ENCODE measurements at places on chromosomes 4 and X.

DNA sequence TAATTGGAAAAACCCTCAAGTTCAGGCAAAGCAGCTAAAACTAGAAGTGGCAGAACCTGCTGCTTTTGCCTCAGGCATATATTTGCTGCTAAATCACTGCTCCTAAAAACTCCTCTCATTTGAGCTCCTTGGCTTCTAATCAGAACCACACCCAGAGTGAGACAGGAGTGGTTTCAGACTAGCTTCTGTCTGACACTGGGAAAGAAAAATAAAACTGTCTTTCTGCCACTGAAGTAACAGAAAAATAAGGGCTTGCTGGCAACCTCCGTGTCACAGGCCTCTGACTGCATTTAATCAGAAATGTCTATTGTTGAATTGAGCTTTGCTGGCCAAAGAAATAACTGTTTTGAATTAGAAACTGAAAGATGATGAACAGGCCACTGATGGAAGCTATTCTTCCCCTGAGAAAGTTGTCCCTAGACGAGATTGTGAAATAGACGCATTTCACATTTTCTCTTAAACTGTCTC is 52.1 kb upstream of the RAP2C start:
- DNase-seq: no peak

- DNase-seq: no peak
These were observed 93.3 kb downstream of the PHOX2B start for GRCh38 chr4:41655177-41655576.

DNA sequence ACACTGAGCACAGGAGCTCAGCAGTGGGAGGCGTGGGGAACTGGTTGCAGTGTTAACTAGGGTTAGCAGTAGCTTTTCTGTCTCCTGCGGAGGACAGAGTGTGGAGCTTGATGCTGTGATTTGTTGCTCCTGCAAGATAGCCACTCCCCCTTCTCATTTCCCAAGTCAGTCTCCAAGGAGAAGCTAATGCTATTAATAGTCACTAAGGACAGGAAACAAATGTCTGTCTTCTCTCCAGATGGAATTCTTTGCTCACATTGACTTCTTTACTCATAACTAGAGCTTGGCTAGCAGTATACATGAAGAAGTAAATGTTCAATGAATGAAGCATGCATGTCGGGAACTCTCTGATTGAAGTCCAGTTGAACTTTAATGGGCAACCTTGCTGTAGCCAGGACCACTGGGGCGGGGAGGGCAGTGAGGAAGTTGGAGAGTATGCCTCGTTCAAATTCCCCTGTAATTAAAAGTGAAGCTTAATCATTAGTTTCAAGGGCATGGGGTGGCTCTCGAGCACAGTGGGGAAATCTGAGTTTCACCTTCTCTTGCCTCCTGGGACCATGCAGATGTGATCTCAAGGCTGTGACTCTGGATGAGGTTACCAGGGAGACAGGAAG is 156.6 kb upstream of the SCML1 start:
- no peak for DNase-seq

DNA sequence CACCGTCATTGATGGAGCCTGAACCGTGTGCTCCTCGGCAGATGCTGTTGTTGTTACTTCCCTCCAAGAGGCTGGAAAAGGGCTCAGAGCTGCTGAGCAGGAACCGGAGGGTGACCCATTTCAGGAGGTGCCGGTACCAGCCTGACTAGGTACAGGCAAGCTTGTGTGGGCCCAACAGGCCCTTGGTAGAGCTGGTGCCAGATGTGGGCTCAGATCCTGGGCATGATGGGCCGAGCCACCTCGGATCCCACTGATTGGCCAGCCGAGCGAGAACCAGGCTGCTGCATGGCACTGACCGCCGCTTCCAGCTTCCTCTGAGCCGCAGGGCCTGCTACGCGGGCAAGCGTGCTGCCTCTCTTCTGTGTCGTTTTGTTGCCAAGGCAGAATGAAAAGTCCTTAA is 33.7 kb downstream of the NOP14 start:
- DNase-seq: no peak

GRCh38 chrX:134406356-134407064 is 53.5 kb upstream of the HPRT1 start:
- no peak for DNase-seq

GRCh38 chr4:40843696-40844095 is 93.9 kb downstream of the NSUN7 start:
- DNase-seq: no peak

GRCh38 chrX:28581522-28581921 is 5.7 kb upstream of the IL1RAPL1 start:
- no peak for DNase-seq

DNA sequence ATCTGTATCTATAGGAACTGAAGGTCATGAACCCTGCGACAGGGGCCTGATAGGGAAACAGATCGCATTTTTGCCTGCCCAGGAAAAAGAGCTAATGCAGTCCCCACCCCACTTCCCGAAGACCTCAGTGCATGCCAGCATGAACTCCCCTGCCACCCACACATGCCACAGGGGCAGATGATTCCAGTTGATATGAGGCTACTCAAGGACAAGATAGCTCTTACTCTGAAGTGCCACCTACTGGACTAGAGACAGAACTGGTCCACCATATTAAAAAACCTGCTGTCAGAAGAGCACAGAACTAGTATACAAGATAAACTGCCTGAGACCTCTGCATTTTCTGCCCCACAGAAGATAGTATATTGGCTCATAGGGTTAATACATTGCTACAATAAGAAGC is 68.0 kb downstream of the YIPF7 start:
- DNase-seq: no peak

DNA sequence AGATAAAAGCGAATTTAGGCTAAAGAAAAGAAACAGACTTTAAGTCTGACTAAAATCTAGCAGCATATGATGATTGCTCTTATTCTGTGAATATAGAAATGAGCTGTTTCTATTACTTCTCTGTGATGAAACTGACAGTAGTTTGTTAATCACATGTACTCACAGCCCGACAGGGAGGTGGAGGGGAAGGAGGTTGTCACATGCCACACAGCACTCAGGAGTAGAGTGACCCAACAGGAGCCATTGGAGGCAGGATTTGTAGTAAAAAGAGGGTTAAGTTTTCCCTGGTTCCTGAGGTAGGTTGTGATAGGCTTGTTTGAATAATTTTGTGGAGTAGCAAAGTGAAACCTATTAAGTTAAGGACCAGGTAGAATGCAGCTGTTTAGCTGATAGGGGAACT is 495.9 kb downstream of the CENPC start:
- DNase-seq: no peak

DNA sequence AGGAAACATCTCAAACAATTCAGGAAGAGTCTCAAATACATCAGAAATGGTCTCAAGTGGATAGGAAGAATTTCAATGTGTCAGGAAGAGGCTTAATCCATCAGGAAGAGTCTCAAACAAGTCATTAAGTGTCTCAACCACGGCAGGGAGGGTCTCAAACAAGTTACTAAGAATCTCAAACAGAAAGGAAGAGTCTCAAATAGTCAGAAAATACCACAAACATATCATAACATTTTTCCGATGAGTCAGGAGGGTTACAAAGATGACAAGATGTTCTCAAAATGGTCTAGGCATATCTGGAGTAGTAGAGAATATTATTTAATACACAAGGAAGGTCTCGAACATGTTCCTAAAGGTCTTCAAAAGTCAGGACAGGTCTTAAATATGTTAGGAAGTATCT is 109.3 kb upstream of the USP9X start:
- no peak for DNase-seq

GRCh38 chr4:6335040-6335590 is 65.5 kb downstream of the WFS1 start:
- DNase-seq: no peak

DNA sequence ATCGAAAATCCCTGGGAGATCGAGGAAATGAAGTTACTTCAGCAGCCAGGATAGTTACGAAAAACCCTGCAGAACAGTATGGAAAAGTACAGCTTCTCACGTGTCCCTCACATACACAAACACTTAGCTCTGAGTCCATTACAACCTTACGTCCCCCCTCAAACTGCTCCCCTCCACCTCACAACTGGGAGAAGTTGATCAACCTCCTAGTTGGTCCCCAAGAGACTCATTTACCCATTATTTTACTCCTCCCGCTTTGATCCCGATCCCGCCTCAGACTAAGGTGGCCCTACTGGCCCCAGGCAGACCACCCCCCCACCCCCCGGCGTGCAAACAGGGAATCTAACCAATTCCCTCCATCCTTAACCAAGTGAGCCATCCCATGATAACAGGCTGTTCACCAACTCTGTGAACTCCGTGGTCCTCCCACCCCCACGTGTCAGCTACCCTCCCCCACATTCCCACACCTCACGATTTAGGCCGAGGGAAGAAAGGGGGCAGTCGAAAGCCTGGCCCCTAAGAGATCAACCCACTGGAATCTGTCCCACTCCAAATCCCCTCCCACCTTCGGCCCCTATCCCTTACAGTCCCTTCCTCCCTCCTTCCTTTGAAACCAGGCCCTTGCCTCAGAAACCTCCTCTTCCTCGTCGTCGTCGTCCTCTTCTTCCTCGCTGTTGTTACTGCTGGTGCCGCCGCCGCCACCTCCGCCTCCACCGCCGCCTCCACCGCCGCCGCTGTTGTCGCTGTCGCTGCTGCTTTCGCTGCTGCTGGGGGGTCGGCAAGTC is 755 bp downstream of the ANKRD17 start:
- no peak for DNase-seq

- no peak for DNase-seq
These were observed 88.6 kb upstream of the MXRA5 start for GRCh38 chrX:3435057-3435456.

GRCh38 chrX:44873415-44874276 is 658 bp downstream of the KDM6A start:
- no peak for DNase-seq

DNA sequence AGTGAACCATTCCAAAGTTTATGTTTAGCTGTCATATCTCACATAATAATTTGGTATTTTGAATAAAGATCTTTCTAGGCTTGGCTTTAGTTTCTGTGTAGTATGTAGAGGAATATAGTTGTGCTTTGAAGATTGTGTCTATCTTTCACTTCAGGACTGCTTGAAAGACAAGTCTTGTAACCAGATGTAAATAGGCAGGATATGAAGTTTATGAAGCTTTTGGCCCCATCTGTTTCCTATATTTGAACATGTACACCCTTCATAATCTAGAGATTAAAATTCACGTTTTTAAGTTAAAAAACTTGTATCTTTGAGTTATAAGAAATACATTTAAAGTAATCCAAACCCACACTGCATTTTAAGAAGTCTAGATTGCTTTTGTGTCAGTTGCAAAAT is 11.7 kb upstream of the FREM3 start:
- no peak for DNase-seq
